ENCODE measurements at places on chromosomes 11 and 22. TPM values are rescaled to one million over a fixed set of nuclear protein-coding genes. Genes with fewer than 3 reads are reported as not detected.
A peak's percentile ranks its signal among the peaks of the same experiment; 100 is the strongest.

DNA sequence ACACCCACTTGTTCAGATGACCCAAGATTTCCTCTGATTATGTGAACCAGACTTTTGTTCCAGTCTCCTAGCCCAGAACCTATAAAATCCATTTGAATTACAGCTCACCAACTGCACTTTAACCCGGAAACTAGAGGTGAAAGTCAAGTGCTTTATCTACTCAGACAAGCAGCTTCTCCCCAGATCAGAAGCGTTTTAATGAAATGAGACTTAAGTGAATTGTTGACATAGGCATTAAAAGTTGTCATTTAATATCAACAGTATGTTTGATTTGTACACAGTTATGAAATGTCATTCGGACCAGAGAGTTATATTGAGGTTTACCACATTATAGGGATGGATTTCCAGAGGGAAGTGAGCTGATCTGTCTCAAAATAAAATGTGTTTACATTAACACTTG is 52.0 kb downstream of the CADM1 start:
- no peak for DNase-seq

DNA sequence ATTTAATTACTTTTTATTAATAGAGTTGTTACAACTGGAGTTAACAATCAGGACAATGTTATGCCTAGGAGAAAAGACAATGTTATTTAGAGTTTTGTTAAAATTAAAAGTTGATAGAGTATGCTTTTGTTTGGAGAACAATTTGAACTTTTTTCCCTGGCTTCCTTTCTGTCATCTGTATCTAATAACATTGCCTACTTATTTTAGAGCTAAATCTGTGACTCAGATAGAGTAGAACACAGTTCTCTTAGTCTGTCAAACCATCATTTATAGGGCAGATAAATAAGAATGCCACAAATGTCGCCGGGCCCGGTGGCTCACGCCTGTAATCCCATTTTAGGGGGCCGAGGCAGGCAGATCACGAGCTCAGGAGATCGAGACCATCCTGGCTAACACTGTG is 28.9 kb upstream of the YAP1 start:
- DNase-seq, result no peak

- DNase-seq, result no peak
Observed at GRCh38 chr11:12185106-12185690, 74.8 kb downstream of the MICAL2 start.

DNA sequence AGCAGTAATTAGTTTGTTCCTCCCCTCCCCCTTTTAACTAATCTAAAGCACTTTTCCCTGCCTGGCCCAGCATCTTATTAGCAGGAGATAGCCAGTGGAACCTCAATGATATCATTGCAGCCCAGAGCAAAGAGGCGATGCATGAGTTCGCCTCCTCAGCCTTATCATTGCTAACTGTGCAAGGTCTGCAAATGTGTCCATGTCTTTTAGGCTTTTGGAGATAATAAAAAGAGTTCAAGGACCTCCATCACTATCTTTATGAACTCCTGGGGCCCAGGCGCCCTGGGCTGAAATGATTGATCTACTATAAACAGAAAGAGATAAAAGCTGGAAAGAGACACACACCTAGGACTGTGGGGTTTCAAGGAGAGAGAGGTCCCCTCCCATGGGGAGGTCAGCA is 124.2 kb upstream of the TBCEL start:
- DNase-seq, result no peak

- DNase-seq, result peak; percentile 97
Observed at GRCh38 chr11:108593214-108593922, at the start of gene EXPH5. EXPH5 (minus strand) TSS chr11:108593768; CDS start chr11:108593536, 232 bp downstream.

- DNase-seq, result peak; percentile 31
Observed at GRCh38 chr11:13963169-13963948, 836 bp downstream of the SPON1 start.

- DNase-seq, result no peak
Observed at GRCh38 chr11:86047275-86047991, 21.5 kb downstream of the PICALM start.

GRCh38 chr11:87212891-87213290 is 175.2 kb downstream of the TMEM135 start:
- DNase-seq, result no peak

GRCh38 chr22:43944670-43945430 is 10.4 kb upstream of the SAMM50 start:
- DNase-seq, result no peak

DNA sequence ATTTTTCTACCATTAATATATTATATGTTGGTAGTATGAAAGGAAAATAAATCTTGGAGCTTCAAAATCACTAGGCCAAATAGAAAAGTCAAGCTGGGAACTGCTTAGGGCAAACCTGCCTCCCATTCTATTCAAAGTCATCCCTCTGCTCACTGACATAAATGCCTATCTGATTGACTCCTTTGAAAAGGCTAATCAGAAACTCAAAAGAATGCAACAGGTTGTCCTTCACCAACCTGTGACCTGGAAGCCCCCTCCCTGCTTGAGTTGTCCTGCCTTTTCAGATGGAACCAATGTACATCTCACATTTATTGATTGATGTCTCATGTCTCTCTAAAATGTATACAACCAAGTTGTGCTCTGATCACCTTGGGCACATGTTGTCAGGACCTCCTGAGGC is 3.2 kb upstream of the TRIM34 start:
- no peak for DNase-seq

DNA sequence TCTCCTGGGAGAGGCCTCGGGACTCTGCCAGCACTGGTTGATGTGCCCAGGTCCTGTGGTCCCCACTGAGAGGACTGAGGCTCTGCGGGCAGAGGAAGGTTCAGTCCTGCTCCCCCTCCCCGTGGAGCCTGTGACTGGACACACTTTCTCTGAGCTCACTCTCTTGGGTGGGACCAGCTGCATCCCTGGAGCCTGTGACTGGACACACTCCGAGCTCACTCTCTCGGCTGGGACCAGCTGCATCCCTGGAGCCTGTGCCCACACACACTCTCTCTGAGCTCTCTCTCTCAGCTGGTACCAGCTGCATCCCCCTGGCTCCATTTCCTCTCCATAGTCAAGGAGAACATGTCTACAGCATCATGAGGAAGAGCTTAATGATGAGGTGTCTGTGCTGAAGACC is 39.5 kb downstream of the TOLLIP start:
- no peak for DNase-seq

GRCh38 chr11:73226297-73227006 is 8.4 kb downstream of the P2RY2 start:
- no peak for DNase-seq

GRCh38 chr22:29298641-29299040 is 7.8 kb upstream of the GAS2L1 start:
- no peak for DNase-seq

DNA sequence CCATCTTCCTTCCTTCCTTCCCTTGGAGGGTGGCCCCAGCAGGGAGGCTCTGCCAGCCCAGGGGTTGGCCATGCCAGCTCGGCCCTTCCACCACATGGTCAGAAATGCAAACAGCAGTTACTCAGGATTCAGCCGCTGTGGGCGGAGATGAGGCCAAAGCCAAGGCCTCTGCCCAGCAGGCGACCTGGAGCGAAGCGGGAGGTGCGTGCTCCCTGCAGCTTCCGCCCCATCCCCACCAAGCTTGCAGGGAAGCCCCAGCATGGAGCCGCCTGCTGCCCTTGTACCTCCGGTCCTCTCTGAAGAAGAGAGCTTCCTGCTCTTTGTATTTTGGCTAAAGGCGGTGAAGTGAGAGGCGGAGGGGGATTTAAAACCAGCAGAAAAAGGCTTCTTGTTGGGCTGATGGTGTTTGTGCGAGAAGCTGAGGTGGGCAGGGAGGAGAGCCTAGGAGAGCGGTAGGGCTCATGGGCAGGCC is 50.4 kb downstream of the ANO1 start:
- no peak for DNase-seq

DNA sequence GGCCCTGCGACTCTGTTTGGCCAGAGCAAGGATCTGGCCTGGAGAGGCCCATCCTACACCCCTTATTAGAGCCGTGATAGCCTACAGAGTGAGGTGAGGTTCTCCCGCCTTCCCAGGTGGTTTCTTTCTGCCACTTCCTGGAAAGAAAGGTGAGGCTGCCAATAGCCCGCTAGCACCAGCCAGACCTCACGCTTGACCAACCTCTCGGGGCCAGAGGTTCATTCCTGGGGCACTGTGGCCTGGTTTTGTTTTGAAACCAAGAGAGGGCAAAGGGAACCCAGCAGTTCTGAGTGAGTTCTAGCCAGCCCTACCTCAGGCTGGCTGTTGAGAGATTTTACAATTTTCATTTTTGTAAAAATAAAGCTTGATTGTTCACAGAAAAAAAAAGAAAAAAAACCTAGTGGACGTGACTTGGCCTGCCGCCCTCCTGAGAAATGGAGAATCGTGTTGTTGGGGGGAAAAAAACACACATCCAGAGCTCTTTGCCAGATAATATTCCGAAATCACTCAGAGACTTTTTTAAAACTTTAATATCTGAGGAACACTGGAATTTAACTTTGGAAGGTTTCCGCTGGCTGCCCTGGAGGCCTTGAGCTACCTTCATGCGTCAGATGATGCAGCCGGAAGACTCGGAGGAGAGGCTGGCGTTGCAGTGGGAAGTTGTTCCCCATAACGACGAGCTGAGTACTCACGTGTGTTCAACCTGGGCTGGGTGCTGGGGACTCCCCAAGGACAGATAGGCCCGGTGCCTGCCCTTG is 84.5 kb downstream of the BCR start:
- no peak for DNase-seq

DNA sequence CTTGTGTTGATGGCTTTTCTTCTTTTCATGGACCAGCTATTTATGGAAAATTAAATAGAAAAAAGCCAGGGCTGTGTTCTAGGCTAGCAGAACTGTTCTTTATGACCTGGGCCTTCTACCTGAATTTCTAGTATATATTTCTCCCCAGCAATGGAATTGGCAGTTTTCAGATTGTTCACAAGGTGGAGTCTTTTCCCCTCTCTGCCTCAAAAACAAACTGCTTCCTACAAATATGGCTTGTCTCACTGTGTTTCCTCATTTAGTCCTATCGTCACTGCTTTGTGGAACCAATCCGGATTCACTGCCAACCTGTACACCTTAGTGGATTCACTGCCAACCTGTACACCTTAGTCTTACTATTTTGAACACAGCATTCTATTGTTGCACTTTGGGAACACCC is 5.0 kb upstream of the APOL5 start:
- no peak for DNase-seq

GRCh38 chr11:95821640-95822039 is 31.3 kb downstream of the CEP57 start:
- no peak for DNase-seq

DNA sequence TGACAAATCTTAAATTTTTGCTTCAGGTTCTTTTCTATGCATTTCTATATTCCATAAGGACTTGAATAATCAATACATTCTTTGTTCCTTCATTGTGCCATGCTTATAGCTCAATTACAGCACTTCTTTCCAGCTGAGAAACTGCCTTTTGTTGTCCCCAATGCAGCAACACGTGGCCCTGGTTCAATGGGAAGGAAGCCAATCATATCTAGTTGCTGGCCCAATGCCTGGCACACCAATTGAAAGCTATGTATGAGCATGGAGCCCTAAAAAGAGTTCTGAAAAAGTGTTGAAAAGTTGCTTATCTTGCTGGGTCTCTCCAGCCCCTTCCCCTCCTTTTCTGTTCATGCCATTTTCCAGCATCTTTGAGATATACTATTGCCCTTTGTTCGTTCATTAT is 448.0 kb upstream of the FAT3 start:
- DNase-seq, result no peak

- no peak for DNase-seq
Observed at GRCh38 chr11:125223901-125224361, 59.4 kb downstream of the PKNOX2 start.

- no peak for DNase-seq
Observed at GRCh38 chr11:97814325-97814959, 1206.3 kb upstream of the CNTN5 start.

The SEC14L6 gene
- 0.14 TPM for total RNA-seq

The KCNJ1 gene
- not detected for total RNA-seq

The CBLIF gene
- not detected for total RNA-seq

The GUCY1A2 gene
- total RNA-seq, result 0.37 TPM

The OR52E8 gene
- not detected for total RNA-seq

The ARHGAP42 gene
- 62.5 TPM for total RNA-seq

The OOSP2 gene
- not detected for total RNA-seq
